ENCODE measurements at places on chromosomes 5 and 9.

- no peaks in the 10 kb centered on the region for H3K27me3 ChIP-seq
- no peaks in the 10 kb centered on the region for H3K4me1 ChIP-seq
- H3K4me3 ChIP-seq, result no peak overlapping the region
- H3K36me3 ChIP-seq, result no peaks in the 10 kb centered on the region
- no peak for DNase-seq
These were observed 36.9 kb upstream of the ANGPTL2 start for GRCh38 chr9:127159325-127159801.

- no peak for DNase-seq
- no peak overlapping the region for H3K27ac ChIP-seq
- no peak overlapping the region for H3K4me3 ChIP-seq
- no peaks in the 10 kb centered on the region for H3K4me1 ChIP-seq
- H3K27me3 ChIP-seq, result no peaks in the 10 kb centered on the region
- H3K36me3 ChIP-seq, result no peaks in the 10 kb centered on the region
These were observed 59.3 kb upstream of the SELENOP start for GRCh38 chr5:42870882-42871418.

GRCh38 chr9:95286151-95286550 is 31.4 kb downstream of the FANCC start:
- no peaks in the 10 kb centered on the region for H3K36me3 ChIP-seq
- H3K27me3 ChIP-seq, result no peaks in the 10 kb centered on the region
- no peak for DNase-seq
- no peak overlapping the region for H3K4me3 ChIP-seq
- no peak overlapping the region for H3K27ac ChIP-seq

DNA sequence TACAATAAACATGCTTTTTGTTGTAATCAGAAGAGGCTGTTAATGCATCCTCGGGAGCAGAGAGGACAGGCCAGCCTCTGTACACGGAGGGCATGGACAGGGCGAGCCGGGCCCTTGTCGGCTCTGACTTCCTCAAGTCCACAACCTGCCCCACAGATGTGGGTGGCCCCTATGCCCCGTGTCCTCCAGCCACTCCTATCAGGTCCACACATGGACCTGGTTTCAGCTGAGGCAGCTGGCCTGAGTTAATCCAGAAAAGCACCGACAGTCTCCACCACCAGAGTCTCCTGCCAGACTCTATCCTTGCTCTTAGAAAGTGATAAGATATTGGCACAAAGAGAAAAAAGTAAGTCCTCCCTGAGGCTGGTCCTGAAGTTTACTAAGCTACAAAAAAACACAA is 52.4 kb upstream of the PHYKPL start:
- H3K4me1 ChIP-seq, result no peaks in the 10 kb centered on the region
- H3K36me3 ChIP-seq, result no peaks in the 10 kb centered on the region
- no peaks in the 10 kb centered on the region for H3K27me3 ChIP-seq
- H3K4me3 ChIP-seq, result no peak overlapping the region
- no peak overlapping the region for H3K27ac ChIP-seq

DNA sequence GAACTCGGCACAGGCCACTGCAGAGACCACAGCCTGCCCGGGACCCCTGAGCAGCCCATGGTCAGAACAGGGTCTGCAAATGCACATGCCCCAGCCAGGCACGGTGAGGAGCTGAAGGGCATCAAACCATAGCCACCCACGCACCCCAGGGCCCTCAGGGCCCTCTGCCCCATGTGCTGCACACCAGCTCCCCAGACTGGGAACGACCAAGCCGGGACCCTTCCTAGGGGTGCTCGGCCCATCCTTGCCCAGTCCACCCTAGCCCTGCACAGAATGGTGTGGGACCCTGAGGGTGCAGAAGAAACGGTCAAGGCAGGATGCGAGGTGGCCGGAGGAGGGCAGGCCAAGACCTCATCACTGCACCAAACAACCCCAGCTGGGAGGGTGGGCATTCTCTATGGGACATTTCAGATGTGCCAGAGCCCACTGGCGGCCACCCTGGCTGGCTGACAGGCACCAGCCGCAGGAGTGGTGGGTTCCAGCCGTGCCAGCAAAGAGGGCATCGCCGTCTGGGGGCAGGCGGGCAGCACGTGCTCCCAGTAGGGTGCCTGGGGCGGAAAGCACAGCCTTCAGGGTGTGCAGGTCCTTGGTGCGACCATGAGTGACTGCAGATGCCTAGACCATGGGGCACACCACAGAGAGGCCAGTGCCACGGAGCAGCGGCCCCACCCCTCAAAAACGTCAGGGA is 16.4 kb downstream of the SLC12A7 start:
- DNase-seq, result no peak
- H3K36me3 ChIP-seq, result peaks cover 69% of the 10 kb centered on the region
- H3K27me3 ChIP-seq, result no peaks in the 10 kb centered on the region
- H3K27ac ChIP-seq, result no peak overlapping the region

- no peaks in the 10 kb centered on the region for H3K36me3 ChIP-seq
- peaks cover 11% of the 10 kb centered on the region for H3K4me1 ChIP-seq
- no peaks in the 10 kb centered on the region for H3K27me3 ChIP-seq
- no peak overlapping the region for H3K27ac ChIP-seq
These were observed 212.2 kb upstream of the SLC24A2 start for GRCh38 chr9:20001058-20001457.

DNA sequence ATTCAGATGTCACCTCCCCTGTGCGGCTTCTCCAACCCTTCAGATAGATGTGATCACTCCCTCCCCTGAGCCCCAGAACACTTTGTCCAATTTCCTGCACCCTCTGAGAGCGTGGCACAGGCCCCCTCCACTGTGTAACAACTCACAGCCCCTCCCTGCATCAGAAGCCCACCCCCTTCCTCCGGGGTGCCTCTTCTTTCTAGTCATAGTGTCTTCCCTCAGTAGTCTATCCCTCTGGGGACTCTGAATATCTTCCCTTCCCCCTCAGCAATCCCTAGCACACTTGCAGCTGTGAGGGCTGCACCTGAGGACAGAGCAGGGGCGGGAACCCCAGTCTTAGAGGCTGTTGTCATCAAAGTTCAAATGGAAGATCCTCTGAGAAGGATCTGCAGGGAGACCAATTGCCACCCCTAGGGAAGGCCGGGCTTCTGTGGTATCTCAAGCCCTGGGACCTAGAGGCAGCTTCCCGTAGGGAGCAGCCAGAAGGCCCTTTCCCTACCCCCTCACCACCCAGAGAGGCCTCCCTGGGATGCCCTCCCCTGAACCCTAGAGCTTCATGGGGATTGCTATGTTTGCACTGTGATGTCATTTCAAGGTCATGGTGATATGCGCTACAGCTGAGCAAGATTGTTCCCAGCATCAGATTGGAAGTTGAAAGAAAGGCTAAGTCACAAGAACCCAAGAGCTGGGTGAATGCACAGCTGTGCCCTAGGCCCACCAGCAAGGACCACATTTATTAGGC is 70.7 kb downstream of the THBS4 start:
- H3K27me3 ChIP-seq, result no peaks in the 10 kb centered on the region
- H3K4me1 ChIP-seq, result peaks cover 3% of the 10 kb centered on the region
- no peaks in the 10 kb centered on the region for H3K36me3 ChIP-seq
- H3K4me3 ChIP-seq, result no peak overlapping the region

GRCh38 chr9:110125763-110126351 is 82.1 kb downstream of the C9orf152 start:
- H3K27me3 ChIP-seq, result no peaks in the 10 kb centered on the region
- no peak overlapping the region for H3K4me3 ChIP-seq
- peaks cover 16% of the 10 kb centered on the region for H3K4me1 ChIP-seq
- H3K27ac ChIP-seq, result no peak overlapping the region
- DNase-seq, result no peak
- H3K36me3 ChIP-seq, result no peaks in the 10 kb centered on the region

- no peaks in the 10 kb centered on the region for H3K4me1 ChIP-seq
- H3K27ac ChIP-seq, result no peak overlapping the region
- no peak overlapping the region for H3K4me3 ChIP-seq
- DNase-seq, result no peak
These were observed 4.3 kb downstream of the SLC46A2 start for GRCh38 chr9:112886351-112886750.

DNA sequence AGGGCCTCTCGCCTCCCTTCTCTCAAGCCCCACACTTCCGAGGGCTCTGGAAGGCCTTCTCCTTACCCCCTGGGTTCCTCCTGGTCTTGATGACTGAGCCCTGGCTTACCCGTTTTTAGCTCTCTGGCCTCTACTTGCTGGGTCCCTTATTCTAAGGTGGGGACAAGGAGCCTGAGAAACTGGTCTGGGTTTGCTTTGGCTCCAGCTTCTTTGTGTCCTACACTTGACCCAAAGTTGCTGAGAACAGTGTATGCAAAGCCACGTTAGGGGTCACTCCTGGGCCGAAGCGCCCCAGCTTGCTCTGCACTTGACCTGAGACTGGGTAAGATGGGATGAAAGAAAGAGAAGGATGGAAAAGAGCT is 788 bp downstream of the ZNF346 start:
- peaks cover 16% of the 10 kb centered on the region for H3K4me1 ChIP-seq
- peak overlapping the region; percentile 62 for H3K4me3 ChIP-seq
- no peak for DNase-seq
- H3K27ac ChIP-seq, result peak overlapping the region; percentile 91
- no peaks in the 10 kb centered on the region for H3K27me3 ChIP-seq

DNA sequence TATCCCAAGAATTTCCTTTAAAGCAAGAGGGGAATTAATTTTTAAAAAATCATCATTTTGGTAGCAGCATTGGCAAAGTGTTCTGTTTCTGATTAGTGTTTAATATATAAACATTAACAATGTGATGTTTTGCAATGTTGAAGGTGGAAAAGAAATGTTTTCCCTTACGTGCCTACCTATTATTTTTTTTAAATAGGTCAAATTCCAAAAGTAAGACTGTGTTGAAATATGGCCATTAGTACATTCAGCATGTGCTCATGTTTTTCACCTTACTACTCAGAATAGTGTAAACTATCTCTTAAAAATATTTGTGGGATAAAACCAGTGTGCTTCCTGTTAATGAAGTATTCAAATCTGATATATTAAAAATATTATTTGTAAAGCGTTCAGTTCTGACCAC is 3.3 kb downstream of the DOCK8 start:
- H3K27ac ChIP-seq, result no peak overlapping the region
- peaks cover 6% of the 10 kb centered on the region for H3K4me1 ChIP-seq
- no peaks in the 10 kb centered on the region for H3K36me3 ChIP-seq
- H3K27me3 ChIP-seq, result no peaks in the 10 kb centered on the region
- no peak for DNase-seq

GRCh38 chr9:127880143-127880542 is 2.7 kb upstream of the AK1 start:
- H3K36me3 ChIP-seq, result no peaks in the 10 kb centered on the region
- peaks cover 4% of the 10 kb centered on the region for H3K27me3 ChIP-seq
- no peaks in the 10 kb centered on the region for H3K4me1 ChIP-seq
- DNase-seq, result no peak
- no peak overlapping the region for H3K27ac ChIP-seq

DNA sequence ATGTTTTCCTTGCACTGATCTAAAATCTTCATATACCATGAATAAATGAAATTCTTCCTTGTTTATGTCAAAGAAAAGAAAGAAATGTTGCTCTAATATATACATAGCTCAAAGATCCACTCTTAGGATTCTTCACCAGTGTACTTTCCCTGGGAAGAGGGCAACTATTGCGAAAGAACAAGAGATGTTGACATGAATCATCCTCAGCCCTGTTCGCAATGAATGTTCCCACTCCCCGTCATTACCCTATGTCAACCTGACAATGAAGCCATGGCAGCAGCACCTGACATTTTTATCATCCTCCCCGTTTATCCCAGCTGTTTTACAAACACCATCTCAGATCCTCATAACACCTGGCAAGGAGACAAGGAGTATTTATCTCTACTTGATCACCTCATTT is 409.1 kb upstream of the GRIA1 start:
- DNase-seq, result no peak
- H3K27ac ChIP-seq, result no peak overlapping the region
- H3K4me3 ChIP-seq, result no peak overlapping the region
- H3K4me1 ChIP-seq, result no peaks in the 10 kb centered on the region
- no peaks in the 10 kb centered on the region for H3K27me3 ChIP-seq

DNA sequence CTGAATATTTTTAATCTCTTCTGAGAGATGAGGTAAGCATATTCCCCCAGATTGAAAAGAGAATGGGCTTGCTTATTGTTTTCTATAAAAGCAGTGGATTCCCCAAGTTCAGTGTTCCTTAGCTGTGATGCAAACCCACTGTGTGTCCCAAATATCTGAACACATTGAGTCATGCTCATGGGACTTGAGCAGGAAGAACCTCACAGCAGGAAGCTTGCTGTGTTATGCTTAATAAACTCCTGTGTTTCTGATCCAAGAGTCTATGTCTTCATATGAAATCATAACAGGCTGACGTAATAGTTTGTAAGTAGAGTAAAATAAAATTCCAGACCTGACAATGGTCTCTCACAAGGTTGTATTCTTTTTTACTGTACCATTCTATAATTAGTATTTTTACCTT is 24.8 kb upstream of the LOX start:
- no peak overlapping the region for H3K4me3 ChIP-seq
- no peak for DNase-seq
- no peaks in the 10 kb centered on the region for H3K36me3 ChIP-seq
- H3K27me3 ChIP-seq, result no peaks in the 10 kb centered on the region

GRCh38 chr9:125142560-125143376 is 560 bp downstream of the SCAI start:
- H3K4me1 ChIP-seq, result peaks cover 17% of the 10 kb centered on the region
- peak overlapping the region; percentile 73 for H3K4me3 ChIP-seq
- peak; percentile 35 for DNase-seq
- H3K27me3 ChIP-seq, result no peaks in the 10 kb centered on the region

- peaks cover 36% of the 10 kb centered on the region for H3K4me1 ChIP-seq
- peak overlapping the region; percentile 98 for H3K27ac ChIP-seq
- peaks cover 15% of the 10 kb centered on the region for H3K36me3 ChIP-seq
- H3K27me3 ChIP-seq, result no peaks in the 10 kb centered on the region
- DNase-seq, result peak; percentile 75
These were observed 576 bp downstream of the CHD1 start for GRCh38 chr5:98927989-98928872.

- H3K27ac ChIP-seq, result no peak overlapping the region
- H3K36me3 ChIP-seq, result no peaks in the 10 kb centered on the region
These were observed 157.2 kb downstream of the PRR16 start for GRCh38 chr5:120621339-120621738.

GRCh38 chr9:4519604-4520003 is 29.3 kb downstream of the SLC1A1 start:
- no peak for DNase-seq
- no peaks in the 10 kb centered on the region for H3K27me3 ChIP-seq

DNA sequence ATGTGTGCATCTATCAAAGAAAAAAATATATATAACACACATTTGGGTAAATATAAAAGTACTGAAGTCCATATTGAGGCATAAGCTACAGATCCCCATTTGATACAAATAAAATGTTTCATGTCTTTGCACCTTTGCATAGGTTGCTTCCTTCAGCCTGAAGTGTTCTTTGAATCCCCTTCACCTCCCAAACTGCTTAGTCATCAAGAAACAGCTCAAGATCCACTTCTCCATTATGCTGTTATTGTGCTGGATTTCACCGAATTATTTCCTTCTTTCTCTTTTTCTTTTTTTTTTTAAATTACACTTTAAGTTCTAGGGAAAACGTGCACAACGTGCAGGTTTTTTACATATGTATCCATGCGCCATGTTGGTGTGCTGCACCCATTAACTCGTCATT is 419.1 kb downstream of the ENC1 start:
- H3K27ac ChIP-seq, result no peak overlapping the region
- H3K27me3 ChIP-seq, result no peaks in the 10 kb centered on the region
- no peak for DNase-seq
- no peak overlapping the region for H3K4me3 ChIP-seq
- no peaks in the 10 kb centered on the region for H3K4me1 ChIP-seq
